ENCODE measurements at places on chromosomes 4 and X. TPM values are rescaled to one million over a fixed set of nuclear protein-coding genes. Genes with fewer than 3 reads are reported as not detected.
A peak's percentile ranks its signal among the peaks of the same experiment; 100 is the strongest.

- H3K27me3 ChIP-seq = no peaks in the 10 kb centered on the region
- no peak overlapping the region for H3K27ac ChIP-seq
- no peaks in the 10 kb centered on the region for H3K36me3 ChIP-seq
- no peak overlapping the region for H3K4me3 ChIP-seq
- DNase-seq = peak; percentile 91
- H3K4me1 ChIP-seq = no peaks in the 10 kb centered on the region
Observed at GRCh38 chr4:123939621-123940020, 543.0 kb downstream of the SPRY1 start.

DNA sequence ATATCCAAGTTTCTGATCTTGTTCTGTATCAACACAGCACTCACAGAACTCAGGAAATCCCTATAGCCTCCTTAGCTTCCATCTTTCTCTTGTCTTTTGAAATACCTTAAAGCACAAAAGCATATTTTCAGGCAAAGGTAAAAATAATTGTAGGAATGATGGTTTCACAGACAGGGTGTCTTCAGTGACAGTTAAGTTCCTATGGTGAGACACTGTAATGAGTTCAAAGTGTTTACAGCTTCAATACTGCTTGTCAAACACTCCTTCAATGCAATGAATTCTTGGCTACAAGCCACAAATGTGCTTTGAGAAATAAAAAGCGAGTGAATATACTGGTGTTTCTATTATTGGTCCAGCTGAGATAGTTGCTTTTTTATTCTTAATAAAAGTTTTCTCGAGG lies 466.0 kb downstream of the DMD start:
- H3K4me1 ChIP-seq = no peaks in the 10 kb centered on the region
- H3K27ac ChIP-seq = no peak overlapping the region
- no peaks in the 10 kb centered on the region for H3K36me3 ChIP-seq
- peak; percentile 23 for DNase-seq
- H3K4me3 ChIP-seq = no peak overlapping the region
- no peaks in the 10 kb centered on the region for H3K27me3 ChIP-seq

Gene SSX4B
- not detected for total RNA-seq

Gene LNX1
- total RNA-seq = 0.51 TPM

Gene BANK1
- total RNA-seq = 0.26 TPM

All from fibroblast of lung (primary cell).